Astrocyte of the spinal cord (primary cell): ENCODE measurements at places on chromosomes 16 and 17.

DNA sequence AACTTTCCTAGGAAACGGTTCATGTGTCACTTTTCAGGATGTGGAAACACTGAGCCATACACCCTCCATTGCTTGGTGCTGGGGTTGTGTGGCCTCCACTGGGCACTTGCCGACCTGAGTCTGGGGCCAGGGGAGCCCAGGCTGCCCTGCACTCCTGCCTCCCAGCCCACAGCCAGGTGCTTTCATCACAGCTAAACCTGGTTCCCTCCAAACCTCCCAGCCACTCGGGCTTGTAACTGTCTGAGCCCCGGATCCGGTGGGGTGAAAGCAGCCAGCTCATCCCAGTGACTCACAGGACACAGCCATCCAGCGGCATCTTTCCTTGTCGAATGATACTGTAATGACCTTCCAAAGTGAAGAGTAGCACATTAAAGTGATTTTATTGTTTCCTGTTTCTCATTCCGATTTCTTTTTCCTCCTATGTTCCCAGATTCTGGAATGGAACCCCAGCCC lies 19.8 kb downstream of the CARHSP1 start:
- peak; percentile 65 for DNase-seq

DNA sequence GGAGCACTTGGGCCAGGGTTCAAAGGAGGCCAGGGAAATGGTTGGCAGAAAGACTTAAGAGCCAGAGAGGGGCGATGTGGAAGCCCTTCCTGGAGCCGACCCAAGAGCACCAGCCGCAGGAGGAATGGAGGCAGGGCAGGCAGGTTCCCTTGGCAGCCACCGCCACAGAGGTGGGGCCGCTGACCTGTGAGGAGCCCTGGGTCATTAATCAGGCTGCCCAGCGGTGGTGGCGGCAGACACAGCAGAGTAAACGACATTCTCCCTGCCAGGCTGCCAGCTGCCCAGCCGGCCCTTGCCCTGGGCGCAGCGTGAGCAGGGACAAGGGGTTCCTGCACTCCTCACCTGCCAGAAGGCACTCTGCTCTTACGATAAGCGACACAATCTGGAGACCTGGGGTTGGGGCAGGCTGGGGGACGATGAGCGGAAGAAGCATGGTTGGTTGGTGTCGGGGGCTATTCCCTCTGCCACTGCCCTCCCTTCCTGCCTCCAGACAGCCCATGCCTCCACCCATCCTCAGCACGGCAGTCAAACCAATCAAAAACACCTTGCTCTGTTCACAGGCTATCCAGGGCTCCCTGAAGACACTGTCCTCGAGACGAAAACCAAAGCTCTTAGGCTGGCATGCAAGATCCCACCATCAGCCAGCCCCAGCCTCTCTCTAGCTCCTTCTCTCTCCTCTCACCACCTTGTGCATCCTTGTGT lies 40.9 kb downstream of the PLXDC1 start:
- no peak for DNase-seq

GRCh38 chr16:20393801-20394577 lies 10.5 kb downstream of the PDILT start:
- no peak for DNase-seq

- DNase-seq = no peak
Observed at GRCh38 chr16:88070989-88071625, 119.9 kb downstream of the BANP start.

DNA sequence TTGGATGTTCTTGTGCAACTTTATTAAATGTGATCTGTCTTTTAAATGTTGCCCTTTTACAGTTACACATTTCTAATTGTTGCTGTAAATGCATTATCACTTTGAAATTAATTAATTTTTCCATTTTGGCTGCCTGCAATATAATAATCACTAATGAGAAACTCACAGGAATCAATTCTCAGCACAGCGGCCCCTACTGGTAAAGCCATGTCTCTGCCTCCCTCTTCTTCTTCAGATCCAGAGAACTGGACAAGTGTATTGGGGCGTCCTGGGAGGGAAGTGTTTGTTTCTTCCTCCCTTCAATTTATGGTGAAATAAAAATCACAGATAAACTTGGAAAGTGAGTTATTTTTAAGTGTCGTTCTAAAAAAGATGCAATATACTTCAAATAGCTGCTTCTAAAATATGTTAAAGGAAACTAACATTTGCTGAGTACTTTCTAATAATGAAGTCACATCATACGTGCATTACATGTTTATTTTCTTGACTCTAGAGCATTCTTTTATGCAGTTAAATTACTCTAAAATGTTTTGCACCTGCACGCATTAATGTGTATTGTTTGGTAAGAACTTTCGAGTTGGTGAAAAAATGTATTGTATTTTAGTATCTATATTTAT lies 338.0 kb downstream of the WWOX start:
- DNase-seq = peak; percentile 9

DNA sequence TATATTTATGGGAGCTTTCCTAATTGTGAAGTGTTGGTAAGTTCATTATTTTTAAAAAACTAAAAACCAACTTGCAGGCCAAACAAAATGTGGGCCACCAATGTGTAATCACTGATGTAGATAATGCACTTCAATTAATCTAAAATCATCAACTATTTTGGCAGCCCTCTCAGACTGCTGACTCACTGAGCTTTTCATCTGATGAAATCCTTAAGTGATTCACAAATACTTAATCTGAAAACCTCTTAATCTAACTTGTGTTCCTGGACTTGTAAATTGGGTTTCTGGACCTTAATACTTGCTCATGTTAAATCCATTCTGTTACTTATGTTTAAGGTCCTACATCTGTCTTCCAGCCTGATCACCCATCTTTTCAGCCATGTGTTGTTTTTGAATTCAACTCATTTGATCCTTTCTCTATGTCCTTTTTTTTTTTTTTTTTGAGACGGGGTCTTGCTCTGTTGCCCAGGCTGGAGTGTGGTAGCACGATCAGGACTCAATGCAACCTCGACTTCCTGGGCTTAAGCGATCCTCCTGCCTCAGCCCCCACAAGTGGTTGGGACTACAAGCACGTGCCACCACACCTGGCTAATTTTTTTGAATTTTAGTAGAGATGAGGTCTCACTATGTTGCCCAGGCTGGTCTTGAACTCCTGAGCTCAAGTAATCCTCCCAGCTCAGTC lies 39.0 kb downstream of the PRKCB start:
- DNase-seq = no peak
